Stimulated activated CD4-positive, alpha-beta T cell treated with anti-CD3 and anti-CD28 coated beads, Interleukin-12 subunit alpha, Interleukin-12 subunit beta, amount 100 ng/mL, for 4 hours (primary cell): ENCODE measurements at places on chromosomes 5 and 9.

DNA sequence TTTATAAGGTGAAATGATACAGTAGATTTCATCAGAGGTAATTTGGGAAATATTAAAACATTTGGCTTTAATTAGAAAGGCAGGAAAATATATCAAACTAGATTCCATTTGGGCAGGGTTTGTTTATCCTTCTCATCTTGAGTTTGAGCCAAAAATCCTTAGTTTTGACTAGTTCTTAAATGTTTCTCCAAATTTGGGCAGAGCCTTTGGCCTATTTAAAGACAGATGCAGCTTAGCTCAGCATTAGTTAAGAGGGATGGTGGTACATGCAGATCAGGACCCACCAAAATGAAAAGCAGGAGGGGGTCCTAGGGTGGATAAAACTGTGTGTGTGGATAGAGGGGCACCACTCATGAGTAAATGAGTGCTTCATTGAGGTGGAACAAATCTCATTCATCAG is 20.3 kb upstream of the ARRDC3 start:
- no peak for DNase-seq

- no peak for DNase-seq
These were observed 49.6 kb downstream of the SERINC5 start for GRCh38 chr5:80206282-80206681.

DNA sequence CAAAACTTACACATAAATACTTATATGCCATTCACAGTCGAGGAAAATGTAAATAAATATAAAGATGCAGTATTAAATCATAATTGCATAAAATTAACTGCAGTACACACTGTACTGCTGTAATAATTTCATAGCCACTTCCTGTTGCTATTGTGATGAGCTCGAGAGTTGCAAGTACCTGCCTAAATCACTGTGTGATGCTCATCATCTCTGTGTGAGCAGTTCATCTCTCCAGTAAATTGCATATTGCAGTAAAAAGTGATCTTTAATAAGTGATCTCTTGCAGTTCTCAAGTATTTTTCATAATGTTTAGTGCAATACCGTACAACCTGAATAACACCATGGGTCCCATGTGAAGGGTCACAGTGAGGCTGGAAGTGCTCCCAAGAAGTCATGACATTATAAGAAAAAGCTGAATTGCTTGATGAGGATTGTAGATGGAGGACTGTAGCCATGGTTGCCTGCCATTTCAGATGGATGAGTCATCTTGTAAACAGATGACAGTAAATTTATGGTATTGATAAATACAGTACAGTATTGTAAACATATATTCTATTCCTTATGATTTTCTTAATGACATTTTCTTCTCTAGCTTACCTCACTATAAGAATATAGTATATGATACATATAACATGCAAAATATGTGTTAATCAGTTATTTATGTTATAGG is 34.9 kb downstream of the SYK start:
- DNase-seq: no peak

GRCh38 chr5:170176916-170177315 is 55.9 kb upstream of the C5orf58 start:
- DNase-seq: no peak

DNA sequence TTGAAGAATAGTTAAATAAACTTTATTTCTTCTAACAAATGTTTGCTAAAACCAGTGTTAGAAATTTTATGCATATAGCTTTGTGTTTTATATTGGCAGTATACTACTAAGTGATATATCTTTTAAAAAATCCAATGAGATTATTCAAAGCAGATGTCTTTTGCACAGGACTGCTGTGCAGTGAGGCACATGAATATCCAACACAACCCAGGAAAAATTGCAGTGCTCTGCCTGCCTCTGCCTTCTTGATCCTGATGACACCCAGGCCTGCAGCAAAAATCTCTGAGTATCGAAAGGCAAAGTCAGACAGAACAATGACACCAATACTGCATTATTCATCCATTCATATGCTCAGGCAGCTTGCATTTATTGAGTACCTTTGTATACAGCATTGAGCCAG is 1076.5 kb upstream of the ARRDC3 start:
- no peak for DNase-seq

DNA sequence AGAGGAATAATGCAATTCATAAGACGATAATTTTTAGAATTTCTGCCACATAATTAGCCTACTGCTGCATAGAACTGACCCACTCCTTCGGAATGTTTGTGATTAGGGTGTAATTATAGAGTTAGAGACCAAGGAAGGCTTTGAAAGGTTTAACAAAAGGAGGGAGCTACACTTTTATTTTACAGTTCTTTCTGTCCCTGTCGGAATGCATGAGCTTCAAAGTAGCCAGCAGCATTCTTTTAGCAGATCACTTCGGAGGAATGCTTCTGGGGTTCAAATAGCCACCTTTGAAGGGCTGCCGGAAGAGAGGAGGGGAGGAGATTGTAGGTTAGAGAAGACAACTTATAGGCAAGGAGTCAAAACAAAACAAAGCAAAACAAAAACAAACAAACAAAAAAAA is 168.1 kb downstream of the GRIA1 start:
- DNase-seq: no peak

GRCh38 chr9:13555516-13555915 is 276.0 kb upstream of the MPDZ start:
- no peak for DNase-seq

DNA sequence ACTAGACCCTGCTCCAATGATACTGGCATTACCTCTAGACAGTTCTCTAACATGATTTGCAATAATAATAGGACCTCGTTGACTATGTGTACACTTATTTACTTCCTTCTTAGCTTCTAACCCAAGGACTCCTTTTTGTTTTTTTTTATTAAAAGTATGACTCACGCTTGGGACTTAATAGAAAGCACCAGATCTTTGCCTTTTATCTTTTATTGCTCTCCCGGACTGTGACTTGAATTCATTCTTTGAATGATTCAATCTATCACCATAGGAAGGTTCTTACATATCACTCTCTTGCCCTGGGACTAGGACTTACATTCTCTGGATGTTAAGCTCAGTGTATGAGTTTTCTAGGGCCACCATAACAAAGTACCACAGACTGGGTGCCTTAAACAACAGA is 9.0 kb downstream of the C9 start:
- DNase-seq: no peak

- no peak for DNase-seq
These were observed 179.5 kb downstream of the YTHDC2 start for GRCh38 chr5:113692891-113693457.

DNA sequence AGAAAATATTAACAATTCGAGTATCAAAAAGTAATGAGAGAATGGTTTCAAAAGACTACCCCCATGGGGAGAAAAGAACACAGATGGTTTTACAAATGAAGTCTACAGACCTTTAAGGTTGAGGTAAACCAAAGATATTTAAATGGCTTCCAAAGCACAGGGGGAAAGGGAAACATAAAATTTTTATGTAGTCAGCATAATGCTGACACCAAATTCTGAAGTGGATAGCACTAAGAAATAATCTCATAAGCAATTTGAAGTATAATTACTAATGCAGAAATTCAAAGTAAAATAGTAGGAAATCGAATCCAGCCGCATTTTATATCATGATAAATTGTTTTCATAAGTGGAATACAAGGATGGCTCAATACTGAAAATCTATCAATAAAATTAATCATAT is 30.3 kb upstream of the SPATA31C2 start:
- DNase-seq: no peak

GRCh38 chr5:65391591-65391990 is 90.1 kb downstream of the ADAMTS6 start:
- DNase-seq: no peak

- no peak for DNase-seq
These were observed 62.4 kb downstream of the SECISBP2 start for GRCh38 chr9:89380437-89381307.
